CD4-positive, alpha-beta memory T cell (primary cell): ENCODE measurements at places on chromosomes 6 and 20.

DNA sequence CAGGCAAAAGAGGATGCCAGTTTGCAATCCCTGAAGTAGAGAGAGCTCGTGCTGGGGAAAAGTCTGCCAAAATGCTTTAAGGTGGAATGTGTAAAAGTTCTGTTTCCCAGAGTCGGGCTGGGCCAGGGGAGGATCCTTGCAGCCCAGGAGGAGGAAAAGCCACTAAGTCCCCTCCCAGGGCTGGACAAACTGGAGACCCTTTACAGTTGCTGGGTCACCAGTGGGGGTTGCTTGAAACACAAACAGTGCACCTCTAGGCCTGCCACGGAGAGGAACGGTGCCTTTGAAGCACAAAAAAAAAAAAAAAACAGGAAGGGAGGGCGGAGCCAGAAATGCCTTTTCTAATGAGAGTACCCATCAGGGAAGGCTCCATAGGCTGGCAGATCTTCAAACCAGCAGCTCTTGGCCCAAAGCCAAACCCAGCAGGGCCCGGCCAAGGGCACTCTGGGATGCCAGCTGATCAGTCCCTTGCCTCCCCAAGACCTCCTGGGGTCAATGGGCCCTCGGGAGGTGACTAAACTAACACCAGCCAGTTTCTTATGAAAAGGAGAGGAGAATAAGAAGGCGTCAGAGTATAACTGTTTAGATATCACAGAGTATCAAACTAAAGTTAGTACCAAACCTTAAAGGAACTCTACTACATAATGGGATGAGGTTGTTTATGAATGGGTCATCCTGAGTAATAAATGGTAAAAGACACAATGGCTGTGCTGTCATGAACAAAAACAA is 23.7 kb downstream of the HLA-A start:
- DNase-seq, result peak; percentile 60

- DNase-seq, result no peak
Measured at GRCh38 chr6:116446399-116446798, 14.8 kb upstream of the CALHM6 start.

GRCh38 chr6:162416307-162416706 is 311.3 kb downstream of the PRKN start:
- DNase-seq, result no peak

DNA sequence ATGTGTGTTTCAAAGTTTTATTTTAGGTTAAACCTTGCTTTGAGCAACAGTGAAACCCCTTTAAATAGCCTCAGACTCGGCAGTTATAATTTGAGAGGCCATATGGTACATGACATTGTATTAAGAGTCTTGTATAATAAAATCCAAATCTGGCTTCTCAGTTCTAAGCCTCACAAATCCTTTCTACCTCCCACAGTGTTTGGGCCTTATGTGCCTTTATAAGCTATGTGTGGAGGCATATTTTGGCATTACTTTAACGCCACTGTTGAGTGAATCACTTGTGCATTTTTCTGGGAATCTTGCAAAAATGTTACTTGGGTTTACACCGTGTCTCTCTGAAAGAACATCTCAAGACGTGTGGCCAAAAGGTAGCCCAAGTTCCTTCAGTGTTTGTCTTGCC is 152.4 kb downstream of the COL9A1 start:
- no peak for DNase-seq

GRCh38 chr6:154731296-154732218 is 1.7 kb upstream of the SCAF8 start:
- DNase-seq, result no peak

DNA sequence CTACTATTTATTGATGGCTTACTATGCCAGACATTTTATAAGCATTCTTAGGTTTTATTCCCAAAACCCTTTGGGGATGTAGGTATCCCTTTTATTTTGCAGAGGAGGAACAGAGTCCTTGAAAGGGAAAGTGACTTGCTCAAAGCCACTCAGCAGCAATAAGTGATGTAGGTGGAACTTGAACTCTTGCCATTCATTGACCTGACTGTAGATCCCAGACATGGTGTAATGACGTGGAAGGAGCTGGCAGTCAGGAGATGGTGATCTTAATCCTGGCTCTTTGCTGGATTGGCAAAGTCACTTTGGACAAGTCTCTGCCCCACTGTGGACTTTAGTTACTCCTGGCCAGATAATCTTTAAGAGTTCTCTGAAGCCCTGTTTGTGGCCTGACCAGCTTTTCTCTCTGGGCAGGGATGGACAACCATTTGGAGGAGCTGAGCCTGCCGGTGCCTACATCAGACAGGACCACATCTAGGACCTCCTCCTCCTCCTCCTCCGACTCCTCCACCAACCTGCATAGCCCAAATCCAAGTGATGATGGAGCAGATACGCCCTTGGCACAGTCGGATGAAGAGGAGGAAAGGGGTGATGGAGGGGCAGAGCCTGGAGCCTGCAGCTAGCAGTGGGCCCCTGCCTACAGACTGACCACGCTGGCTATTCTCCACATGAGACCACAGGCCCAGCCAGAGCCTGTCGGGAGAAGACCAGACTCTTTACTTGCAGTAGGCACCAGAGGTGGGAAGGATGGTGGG is 1.6 kb downstream of the DBNDD2 start:
- DNase-seq, result no peak

DNA sequence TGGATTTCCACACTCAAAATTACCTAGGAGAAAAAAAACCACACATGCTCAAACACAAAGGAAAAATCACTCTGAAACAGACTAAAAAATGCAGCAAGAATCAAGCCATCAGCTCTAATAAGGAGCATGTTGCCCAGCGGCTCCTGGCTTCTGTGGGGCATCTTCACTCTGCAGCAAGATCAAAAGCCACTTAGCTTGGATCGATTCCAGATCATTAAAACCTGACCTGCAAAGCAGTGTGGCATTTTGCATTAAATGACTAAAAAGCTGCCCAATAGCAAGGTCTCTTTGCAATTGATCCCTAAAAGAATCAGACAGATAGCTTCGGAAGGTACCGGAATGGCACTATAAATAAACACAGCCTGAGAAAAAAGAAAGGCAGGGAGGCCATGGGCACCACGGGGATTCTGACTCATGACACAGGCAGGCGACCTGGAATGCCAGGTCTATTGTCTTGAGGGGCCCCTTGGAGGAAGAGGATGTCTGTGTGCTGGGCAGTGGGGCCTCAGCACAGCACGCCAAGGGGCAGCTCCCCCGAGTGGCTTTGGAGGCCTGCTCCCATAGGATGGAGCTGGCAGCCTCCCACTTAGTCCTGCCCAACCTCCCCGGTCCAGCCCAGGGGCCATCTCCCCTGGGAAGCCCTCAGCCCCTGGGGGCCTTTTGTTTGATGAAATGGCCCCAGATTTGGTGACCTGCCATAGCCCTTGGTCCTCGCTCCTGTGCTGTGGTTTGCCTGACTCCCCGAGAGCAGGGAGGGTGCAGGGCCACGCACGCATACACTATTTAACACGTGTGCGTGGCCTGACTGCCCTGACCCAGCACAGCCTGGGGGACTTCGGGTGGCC is 7.6 kb downstream of the LEMD2 start:
- DNase-seq, result no peak

DNA sequence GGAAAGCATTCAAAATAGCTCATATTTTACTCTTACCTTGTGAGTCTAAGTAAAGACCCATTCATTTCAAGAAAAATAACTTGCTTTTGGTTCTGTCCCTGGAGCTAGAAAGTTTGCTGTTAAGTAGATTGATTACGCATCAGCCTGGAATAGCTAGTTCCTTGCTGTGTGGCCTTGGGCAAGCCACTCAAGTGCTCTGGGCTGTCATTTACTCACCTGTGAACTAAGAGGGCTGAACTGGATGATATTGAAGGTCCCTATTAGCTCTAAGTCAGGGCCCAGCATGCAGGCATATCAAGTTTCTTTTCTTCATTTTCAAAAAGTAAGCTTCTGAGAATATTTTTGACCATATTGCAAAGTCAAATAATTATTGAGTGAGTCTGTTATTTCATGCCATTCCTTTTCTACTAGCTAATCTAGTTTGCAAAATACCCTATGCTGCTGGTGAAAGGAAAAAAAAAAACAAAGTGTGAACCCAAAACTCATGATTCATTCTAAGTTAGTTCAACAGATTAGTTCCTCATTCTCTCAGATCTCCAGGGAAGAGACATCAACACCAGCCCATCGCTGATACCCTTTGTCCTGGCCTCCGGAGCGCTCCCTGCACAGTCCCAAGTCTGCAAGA is 106.5 kb upstream of the GMDS start:
- DNase-seq, result no peak

- no peak for DNase-seq
Measured at GRCh38 chr6:79246891-79247290, 12.4 kb upstream of the HMGN3 start.

GRCh38 chr6:137839076-137839475 is 28.0 kb upstream of the TNFAIP3 start:
- no peak for DNase-seq

DNA sequence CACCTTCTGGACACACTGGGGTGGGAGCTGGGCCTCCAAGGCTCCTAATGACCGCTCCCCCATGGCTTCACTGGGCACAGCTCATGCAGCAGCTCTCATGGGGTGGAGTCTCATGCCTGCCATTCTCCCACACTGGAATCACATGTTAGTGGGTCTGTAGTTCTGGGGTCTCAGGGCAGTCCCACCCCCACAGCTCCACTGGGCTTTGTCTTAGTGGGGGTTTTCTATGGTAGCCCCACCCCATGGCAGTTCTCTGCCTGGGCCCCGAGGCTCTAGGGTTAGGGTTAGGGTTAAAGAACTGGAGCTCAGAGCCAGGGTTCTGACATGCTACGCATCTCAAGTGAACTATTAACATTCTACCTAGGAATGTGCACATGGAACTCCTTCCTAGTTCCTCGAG is 139.0 kb downstream of the PCSK2 start:
- DNase-seq, result no peak

GRCh38 chr6:6747371-6747770 is 158.9 kb downstream of the LY86 start:
- no peak for DNase-seq

GRCh38 chr20:36506253-36506652 is 35.1 kb upstream of the MYL9 start:
- peak; percentile 16 for DNase-seq

GRCh38 chr20:22389836-22390542 is 194.4 kb downstream of the FOXA2 start:
- DNase-seq, result no peak

GRCh38 chr20:31559704-31560093 is 45.4 kb upstream of the ID1 start:
- no peak for DNase-seq

- DNase-seq, result no peak
Measured at GRCh38 chr6:7328243-7328642, 15.2 kb upstream of the SSR1 start.

DNA sequence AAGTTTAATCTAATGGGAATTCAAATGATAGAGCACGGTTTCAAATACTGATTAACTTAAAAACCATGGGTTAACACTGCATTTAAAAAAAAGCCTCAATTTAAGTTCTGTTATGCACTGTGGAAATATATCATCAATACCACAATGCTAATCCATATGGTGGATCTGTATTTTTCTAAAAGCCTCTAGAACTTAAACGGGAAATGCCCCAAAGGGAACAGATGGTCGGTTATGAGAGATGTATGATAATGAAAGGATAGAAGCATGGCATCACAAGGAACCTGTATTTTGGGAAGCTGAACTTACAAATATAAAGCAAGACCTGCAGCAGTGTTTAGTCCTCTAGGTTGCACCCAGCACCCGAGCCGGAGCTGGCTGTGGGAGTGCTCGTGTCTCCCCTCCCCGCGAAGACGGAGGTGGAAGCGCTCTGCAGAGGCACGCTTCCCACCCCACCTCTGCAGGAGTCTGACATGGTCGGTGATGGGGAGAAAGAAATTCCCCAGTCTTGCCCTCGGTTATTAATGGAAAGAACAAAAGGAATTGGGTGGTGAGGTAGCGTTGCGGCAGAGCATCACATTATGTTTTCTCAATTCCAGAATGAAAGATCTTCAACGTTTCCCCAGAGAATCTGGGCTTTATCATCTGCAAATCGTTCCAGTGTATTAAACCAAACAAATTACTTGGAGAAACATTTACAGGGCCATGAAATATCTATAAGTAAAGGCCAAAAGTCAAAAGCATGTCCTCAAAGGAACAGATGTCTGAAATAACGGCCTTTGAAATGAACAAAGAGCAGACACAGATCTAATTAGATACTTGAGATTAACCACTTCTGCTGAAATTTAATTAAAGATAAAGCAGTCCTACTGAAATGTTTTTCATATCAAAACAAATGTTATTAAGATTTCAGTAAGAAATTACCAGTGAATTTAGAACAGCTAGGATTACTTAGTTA is 103.1 kb upstream of the POPDC3 start:
- no peak for DNase-seq

DNA sequence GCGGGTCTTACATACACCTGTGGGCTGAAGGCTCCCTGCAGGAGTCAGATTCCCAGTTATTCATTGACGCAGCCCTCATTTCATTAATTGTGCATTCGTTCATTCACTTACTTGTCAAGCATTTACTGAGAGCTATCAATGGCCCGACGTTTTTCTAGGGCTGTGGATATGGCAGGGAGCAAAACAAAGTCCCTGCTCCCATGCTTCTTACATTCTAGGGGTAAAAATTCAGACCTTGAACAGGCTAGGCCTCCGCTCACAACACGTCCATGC is 369 bp upstream of the NSFL1C start:
- no peak for DNase-seq

DNA sequence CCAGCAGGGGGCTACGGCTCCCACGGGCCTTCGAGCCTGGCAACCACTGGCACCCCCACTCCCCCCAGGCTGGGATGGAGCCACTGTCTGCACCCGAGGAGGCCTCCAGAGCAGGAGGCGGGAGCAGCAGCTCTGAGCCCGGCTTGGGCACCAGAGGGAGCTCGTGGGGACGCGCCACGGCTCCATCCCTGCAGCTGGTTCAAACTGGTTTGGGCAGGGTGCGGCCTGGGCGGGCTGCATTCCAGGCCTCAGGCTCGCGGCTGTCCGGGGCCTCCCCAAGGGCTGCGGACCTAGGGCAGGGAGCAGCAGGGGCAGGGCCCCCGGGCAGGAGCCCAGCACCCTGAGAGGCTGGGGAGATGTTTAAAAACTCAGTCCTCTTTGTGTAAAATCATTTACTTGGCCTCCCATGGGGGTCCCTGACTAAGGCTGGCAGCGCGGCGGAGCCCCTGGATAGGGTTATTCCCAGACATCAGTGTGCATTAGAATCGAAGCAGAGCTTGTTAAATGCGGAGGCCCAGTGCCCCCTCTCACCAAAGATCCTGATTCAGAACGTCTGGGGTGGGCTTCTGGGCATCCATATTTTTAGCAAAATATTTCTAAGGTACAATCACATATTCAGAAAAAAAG is 4.1 kb upstream of the BCAS4 start:
- DNase-seq, result peak; percentile 69

DNA sequence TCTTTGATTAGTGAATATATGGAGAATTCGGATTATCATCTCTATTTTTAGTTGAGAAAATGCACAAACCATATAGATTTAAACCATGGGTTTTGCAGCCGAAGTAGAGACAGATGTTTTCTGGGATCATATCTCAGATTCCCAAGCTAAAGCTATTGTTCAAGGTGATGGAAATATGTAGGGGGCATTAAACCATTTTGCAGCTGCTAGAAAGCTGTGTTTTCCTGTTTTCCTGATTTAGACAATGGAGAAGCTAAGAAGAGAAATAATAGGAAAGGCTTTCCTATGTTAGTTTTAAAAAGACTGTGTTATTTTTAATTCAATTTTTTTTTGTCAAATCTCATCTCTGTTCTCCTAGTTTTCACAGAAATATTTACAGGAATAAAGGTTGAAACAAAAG is 6.2 kb downstream of the CD93 start:
- no peak for DNase-seq

GRCh38 chr6:81940451-81940985 is 188.0 kb upstream of the TENT5A start:
- no peak for DNase-seq

GRCh38 chr6:56595490-56596122 is 47.1 kb downstream of the DST start:
- peak; percentile 21 for DNase-seq

GRCh38 chr6:1790684-1791083 is 181.0 kb downstream of the FOXC1 start:
- no peak for DNase-seq
